ENCODE measurements at places on chromosomes 13 and 19.

DNA sequence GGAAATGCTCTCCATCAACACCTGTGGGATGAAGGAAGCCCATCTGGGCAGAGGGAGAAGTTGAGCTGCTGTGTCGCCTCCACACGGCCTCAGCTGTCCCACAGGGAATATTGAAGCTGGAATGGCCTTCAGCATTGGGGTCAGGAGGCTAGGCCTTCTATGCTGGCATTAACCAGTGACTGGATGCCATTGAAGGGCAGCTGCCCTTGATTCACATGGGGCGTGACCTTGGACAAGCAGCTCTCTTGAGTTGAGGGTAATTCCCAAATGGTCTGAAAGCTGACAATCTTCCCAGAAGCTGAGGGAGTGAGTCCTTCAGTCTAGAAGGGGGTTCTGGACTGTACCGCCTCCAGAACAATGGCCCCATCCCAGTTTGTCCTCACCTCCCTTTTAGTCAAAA, 6.7 kb downstream of the BCL3 start:
- no peak for DNase-seq

DNA sequence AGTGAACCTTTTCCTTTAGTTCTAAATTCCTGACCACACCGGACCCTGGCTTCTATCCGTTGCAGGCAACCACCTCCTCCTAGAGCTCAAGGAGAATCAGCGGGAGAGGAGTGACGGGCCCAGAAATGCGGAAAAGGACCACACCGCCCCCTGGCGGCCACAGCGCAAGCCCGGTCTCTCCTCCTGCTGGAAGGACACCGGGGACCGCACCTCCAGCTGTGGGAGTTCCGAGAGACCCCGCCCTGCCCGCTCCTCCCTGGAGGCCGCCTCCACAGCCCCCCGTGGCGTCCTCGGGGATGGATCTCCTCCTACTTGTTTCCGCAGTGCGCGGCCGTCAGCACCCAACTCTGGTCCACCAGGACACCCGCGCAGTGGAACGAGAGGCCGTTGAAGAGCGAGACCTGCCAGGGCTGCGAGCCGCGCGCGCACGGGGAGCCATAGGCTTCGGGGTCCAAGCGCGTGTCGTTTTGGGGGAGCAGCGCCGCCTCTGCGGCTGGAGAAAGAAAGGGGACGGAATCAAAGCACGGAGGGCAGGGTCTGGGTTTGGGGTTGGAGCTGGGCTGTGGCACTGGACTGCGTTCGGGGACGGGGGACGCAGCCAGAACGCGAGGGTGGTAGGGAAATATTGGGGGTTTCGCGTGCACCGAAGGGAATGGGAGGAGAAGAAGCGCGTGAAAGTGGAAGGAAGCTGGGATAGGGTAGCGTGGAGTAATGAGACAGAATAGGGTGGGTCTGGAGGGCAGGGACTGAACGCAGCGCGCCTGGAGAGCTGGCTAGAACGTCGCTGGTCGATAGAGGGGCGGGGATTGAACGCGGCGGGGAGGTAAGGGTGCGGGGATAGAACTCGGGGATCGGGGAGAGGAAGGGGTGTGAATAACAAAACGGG, 2.5 kb downstream of the KLK10 start:
- DNase-seq = peak; percentile 37

DNA sequence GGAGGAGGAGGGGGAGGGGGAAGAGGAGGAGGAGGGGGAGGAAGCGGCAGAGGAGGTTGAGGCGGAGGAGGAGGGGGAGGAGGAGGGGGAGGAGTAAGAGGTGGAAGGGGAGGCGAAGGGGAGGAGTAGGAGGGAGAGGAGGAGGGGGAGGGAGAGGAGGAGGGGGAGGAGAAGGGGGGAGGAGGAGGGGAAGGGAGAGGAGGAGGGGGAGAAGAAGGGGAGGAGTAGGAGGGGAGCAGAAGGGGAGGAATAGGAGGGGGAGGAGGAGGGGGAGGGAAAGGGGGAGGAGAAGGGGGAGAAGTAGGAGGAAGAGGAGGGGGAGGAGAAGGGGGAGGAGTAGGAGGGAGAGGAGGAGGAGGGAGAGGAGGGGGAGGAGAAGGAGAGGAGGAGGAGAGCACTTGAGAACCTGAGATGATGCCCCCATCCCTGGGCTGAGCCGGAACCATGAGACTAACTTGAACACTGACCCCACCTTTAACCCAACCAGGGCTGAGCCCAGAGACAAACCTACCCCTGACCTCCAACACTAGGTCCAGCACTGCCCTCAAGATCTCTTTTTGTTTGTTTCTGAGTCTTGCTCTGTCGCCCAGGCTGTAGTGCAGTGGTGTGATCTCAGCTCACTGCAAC, 12.6 kb downstream of the ABCA7 start:
- no peak for DNase-seq

GRCh38 chr19:42440357-42441048, 2.2 kb downstream of the CXCL17 start:
- peak; percentile 61 for DNase-seq

- DNase-seq = no peak
These were observed 1.3 kb downstream of the ZNF749 start for GRCh38 chr19:57436417-57436816.

DNA sequence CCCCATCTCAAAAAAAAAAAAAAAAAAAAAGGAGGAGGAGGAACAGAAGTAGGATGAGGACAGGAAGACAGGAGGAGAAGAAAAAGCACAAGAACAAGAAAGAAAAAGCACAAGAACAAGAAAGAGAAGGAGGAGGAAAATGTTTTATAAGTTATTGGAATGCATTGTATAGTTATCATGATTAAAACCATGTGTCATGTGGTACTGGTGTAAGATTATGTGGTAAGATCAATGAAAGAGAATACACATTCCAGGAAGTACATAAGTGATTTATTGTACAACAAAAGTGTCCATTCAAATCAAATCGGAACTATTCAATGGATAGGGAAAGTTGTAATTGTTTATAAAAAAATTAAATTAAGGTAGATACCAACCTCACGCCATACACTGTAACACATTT, 167.7 kb downstream of the MZT1 start:
- DNase-seq = no peak

DNA sequence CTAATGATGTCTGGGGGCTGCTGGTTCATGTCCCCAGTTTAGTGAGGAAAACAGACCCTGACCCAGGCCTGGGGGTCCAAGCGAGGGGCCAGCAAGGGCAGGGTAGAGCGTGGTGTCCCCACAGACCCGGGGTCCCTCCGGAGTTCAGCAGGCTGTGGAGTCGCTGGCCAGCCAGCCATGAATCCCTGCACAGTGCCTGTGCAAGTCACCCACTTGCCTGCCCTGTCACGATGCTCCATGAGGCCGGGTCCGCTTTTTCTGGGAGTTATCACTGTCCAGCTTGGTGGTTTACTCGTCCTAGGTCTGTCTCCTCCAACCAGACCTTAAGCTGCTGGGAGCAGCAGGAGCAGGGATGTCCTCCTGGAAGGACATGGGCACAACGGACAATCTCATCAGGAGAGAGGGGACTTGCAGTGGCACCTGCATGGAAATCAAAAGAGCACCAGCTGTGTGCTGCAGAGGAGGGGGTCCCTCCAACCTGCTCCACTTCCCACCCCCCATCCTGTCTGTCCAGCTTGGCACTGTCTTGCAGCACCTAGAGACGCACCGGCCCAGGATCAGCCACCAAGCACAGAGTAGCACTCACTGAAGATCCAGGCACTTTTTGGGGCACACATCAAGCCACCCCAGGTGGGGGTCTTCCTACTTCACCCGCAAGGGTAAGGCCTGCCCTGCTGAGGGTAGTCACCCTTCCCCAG, 121.8 kb downstream of the URI1 start:
- DNase-seq = no peak

Data from RPMI7951 (cell line).